ENCODE measurements at places on chromosomes 6 and 20.

DNA sequence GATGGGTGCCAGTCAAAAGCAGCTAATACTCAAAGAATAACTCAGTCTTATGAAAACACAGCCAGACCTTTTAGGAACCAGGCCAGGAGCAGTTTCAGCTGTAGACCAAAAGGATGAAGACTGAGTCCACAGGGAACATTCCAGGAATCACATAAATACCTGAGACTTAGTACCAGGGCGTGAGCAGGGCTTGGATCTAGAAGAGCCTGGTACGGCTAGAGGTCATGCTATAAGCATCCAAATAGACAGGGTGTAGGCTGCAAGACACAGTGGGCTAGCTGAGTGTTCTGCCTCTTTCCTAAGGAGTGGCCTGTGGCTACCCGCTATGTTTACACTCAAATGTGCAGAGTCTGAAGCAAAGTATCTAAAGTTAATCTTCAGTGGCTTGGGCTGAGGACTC is 29.5 kb upstream of the LRRC1 start:
- no peak for DNase-seq

- DNase-seq: no peak
Measured at GRCh38 chr6:164756142-164756541, 553.3 kb downstream of the C6orf118 start.

- no peak for DNase-seq
Measured at GRCh38 chr6:75272145-75272840, 12.3 kb downstream of the TMEM30A start.

DNA sequence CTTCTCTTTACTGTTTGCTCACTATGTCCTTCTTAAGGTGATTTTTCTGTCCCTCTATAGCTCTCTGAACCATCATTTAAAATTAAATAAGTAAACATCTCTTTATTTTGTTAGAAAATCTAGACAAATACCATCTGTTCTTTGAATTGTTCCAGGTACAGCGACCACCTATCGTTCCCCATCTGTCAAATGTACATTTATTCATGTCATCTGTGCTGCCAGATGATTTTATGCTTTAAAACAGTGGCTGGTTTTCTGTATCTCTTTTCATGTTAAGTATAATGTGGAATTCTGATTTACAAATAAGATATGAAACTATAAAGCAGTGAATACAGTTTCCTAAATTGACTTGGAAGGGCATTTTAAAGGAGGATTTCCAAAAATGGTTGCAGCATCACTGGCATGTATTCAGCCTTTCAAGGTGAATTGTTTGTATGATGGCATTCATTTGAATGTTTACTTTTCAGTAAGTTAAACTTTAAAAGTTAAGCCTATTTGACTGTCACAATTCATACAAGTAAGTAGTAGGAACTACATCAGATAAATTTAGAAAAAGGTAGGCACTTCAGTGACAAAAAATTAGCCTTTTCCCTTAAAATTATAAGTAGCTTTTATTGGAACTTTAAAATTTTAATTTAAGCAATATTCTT is 92.6 kb upstream of the CLVS2 start:
- no peak for DNase-seq

GRCh38 chr6:36095497-36096391 is 34.6 kb upstream of the MAPK13 start:
- DNase-seq: no peak

GRCh38 chr6:328136-328670 is 35.9 kb downstream of the DUSP22 start:
- peak; percentile 40 for DNase-seq

GRCh38 chr6:106186714-106187113 is 100.6 kb downstream of the PRDM1 start:
- DNase-seq: no peak

Measured in activated naive CD4-positive, alpha-beta T cell treated with anti-CD3 and anti-CD28 coated beads, Interleukin-2, amount 50 U/mL, for 72 hours (primary cell).